ENCODE measurements at places on chromosomes 16 and 17. TPM values are rescaled to one million over a fixed set of nuclear protein-coding genes. Genes with fewer than 3 reads are reported as not detected.

The KRT20 gene
- not detected for total RNA-seq

GRCh38 chr17:54771409-54771915 lies 129.2 kb upstream of the TOM1L1 start:
- DNase-seq = no peak
- H3K27ac ChIP-seq = no peak overlapping the region
- H3K36me3 ChIP-seq = no peaks in the 10 kb centered on the region
- H3K4me1 ChIP-seq = no peaks in the 10 kb centered on the region
- H3K4me3 ChIP-seq = no peak overlapping the region

The TBC1D3G gene
- total RNA-seq = not detected

The ATF7IP2 gene
- total RNA-seq = 60.4 TPM

The SPATA32 gene
- not detected for total RNA-seq

- H3K4me3 ChIP-seq = no peak overlapping the region
- no peak overlapping the region for H3K27ac ChIP-seq
- no peaks in the 10 kb centered on the region for H3K36me3 ChIP-seq
- no peak for DNase-seq
- H3K27me3 ChIP-seq = no peaks in the 10 kb centered on the region
- H3K4me1 ChIP-seq = no peaks in the 10 kb centered on the region
Measured at GRCh38 chr17:14150619-14151018, 81.3 kb downstream of the COX10 start.

The PRSS22 gene
- not detected for total RNA-seq
